ENCODE measurements at places on chromosomes 3 and 15.

DNA sequence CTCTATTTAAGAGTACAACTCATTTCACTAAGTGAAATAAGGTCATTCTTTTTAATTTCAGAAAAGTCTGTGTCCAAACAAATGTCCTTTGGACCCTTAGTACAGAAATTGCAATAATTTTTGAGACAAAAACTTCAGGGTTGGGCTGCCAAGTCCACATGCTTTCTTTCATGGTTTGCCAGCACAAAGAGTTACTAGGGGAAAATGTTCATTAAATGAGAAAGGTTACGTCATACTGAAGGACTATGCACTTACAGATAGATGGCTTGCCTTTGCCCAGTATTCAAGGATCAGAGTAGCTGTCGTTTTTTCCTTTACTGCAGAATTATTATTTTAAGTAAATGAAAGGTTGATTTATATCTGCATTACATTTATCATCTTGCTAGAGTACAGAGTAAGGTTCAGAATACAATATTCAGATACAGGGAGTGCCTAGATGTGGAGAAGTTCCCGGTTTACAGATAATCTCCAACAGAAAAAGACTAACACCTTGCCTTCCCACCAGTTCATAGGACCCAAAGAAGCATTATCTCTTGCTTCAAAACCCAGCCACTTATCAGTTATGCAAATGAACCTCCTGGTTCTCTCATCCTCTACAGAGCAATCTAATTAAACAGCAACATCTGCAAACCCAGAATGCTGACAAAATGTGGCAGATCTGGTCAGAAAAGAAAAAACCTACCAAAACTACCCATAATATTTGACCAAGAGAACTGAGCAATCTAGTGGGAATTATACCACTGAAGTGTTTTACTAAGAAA lies 179.3 kb downstream of the FRMD5 start:
- no peak for DNase-seq

GRCh38 chr15:45242289-45242688 lies 9.7 kb upstream of the SLC28A2 start:
- peak; percentile 16 for DNase-seq

- no peak for DNase-seq
Observed at GRCh38 chr3:123817413-123817812, 66.7 kb downstream of the MYLK start.

GRCh38 chr3:52393131-52393807 lies 51.6 kb downstream of the SEMA3G start:
- DNase-seq: no peak

DNA sequence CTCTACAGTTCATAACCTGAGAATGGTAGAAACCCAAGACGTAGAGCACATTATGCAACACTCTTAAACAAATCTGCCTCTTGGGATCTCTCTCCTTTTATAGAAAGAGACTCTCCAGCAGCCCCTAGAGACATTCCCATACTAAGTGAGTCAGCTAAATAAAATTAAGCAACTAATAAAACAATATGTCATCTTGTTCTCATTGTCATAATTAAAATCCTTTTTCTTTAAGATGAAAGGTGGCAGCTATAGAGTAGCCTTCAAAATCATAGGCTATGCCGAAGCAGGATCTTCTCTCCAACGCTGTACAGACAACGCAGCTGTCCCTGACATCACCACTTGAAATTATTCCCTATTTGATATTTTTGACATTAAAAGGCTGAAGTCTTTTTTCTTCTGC lies 790.0 kb downstream of the FHIT start:
- DNase-seq: no peak

GRCh38 chr3:108403686-108404345 lies 106.6 kb downstream of the MYH15 start:
- DNase-seq: no peak

DNA sequence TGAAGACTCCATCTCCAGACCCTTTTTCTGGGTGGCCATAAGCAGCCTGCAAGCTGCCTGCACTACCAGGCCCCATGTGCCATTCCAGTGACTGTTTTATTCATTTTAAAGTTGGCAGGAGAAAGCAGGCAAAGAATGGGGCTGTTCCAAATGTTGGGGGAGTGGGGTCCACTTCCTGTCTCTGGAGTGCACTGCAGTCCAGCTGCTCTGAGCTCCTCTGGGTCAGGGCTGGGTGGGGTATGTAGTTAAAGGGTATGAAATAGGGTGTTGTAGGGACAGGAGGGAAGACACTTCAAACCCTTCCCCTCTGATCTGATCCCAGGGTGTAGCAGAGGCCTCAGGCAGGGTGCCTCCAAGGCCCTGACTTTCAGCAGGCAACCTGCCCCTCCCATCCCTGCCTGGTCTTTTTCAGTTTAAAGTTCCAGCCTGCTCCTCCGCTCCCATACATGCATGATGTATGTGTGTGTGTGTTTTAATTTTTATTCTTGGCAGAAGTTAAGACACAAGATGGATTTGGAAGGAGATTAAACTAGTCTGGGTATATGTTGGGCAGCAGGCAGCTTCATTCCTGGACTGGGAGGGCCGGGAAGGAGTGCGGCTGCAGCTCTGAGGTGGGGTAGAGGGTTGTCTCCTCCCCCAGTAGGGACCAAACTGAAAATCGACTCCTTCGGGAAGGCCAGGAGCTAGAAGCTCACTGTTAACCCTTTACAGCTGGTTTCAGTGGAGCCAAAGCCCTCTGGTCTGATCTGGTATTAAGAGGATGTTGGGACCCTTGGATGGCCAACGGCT lies 17.3 kb downstream of the BOC start:
- no peak for DNase-seq

DNA sequence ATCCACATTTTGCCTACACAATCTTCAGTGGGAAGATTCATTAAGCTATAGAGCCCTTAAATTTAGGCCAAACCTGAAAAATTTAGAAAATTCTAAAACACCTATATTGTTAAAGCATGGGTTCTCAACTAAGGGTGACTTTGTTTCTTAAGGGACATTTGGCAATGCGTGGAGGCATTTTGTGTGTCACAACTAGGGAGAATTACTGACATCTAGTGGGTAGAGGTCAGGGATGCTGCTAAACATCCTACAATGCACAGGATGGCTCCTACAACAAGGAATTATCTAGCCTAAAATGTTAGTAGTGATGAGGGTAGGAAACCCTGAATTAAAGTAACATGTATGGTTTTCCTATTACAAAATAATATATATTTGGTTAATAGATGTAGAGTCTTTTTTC lies 55.8 kb downstream of the TBC1D5 start:
- DNase-seq: no peak

DNA sequence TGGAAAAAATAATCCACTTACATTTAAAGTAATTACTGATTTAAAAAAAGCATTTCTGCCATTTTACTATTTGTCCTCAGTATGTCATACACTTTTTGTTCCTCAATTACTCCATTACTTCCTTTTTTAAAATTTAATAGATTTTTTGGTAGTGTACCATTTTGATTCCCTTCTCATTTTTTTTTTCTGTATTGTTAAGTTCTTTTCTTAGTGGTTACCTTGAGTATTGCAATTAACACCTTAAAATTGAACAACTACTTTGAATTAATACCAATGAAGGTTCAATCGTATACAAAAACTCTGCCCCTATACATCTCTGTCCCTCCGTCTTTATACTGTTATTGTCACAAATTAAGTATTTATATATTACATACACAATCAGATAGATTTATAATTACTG lies 240.6 kb upstream of the LMCD1 start:
- DNase-seq: no peak

- DNase-seq: no peak
Observed at GRCh38 chr3:52606373-52607085, 70.1 kb downstream of the UQCC5 start.

DNA sequence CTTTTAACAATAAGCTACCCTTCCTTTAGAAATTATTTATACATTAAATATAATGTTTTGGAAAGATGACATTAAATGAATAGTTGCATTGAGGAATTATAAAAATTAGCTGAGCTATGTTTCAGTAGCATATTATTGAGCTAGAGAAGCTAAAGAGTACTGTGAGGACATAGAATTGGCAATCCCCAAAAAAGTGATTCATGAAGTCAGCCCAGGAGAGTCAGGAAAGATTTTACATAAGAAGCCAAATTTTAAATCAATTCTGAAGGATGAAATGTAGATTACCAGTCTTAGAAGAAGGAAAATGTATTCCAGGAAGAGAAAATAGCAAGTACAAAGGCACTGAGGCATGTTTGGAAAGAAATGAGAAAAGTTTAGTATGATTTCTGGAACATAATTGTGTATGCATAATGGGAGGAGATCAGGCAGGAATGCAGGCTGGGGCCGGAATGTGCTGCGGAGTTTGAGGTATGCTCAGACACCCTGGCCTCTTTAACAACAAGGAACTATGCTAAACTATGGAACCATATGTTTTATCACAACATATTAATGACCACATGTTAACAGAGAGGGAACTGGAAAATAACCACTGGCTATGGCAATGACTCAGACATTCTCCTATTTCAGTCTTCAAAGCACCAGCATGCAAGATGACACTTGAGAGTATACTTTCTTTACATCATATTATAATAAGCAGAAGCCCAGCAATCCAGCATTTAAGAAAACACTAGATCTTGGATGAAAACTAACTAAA lies 103.3 kb upstream of the COL8A1 start:
- DNase-seq: no peak

DNA sequence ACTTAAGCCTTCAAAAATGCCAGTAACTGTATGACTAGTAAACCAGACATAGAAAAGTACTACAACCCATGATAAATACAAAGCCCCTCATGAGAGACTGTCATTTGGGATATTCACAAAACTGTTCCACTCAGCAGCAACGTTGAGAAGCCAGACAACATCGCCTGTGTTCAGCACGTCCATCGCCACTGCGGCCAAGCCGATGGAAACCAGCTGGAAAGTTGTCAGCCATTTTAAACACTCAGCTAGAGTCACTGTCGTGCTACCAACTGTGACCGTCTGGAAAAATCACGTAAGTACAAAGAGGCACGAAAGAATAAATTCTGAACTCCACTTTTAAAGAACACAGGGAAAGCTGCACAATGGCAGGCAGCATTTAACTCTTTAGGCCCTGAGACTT lies 340.7 kb upstream of the WNT5A start:
- DNase-seq: no peak

DNA sequence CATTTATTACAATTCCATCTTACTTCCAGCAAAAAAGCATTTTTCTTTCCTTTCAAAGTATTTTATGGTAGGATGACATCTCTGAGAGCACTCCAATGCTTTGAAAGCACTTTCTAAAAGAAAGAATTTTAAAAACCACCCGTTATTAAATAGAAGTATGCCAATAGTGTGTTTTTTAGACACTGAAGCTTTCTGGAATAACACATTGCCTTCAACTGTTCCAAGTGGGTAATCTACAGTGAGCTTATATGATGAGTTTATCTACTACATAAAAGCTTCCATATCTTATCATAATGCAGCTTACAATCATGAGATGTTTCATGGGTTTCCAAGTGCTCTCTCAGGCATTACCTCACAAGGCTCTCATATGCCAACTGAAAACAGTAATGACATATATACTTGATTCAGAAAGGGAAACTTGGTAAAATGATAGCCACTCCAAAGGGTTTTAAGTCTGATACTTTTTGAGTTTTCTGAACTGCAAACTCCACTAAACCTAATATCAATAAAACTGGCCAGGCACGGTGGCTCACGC lies 14.1 kb downstream of the CMTM6 start:
- no peak for DNase-seq

DNA sequence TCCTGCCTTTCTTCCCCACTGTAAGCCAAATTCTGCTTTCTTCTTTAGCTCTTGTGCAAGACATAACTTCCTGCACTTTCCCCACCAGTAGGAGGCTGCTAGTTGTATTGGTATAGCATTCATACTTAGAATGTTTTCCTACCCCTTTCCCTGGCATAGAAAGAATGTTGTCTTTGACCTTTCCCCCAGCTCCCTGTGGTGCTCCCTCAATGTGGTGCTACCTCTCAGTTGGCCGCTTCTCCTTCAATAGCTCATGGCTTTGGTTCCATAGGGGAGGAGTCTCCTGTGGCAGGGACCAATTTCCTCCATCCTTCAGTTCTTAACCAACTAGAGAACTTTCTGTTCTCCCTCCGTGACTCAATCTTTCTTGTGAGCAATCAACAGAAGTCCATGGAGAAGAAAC lies 67.5 kb upstream of the AKAP13 start:
- DNase-seq: no peak

- DNase-seq: no peak
Observed at GRCh38 chr3:42349765-42350594, 60.4 kb downstream of the LYZL4 start.

- DNase-seq: no peak
Observed at GRCh38 chr3:179292450-179292849, 30.4 kb upstream of the ZNF639 start.

GRCh38 chr3:16298891-16299290 lies 33.9 kb downstream of the OXNAD1 start:
- no peak for DNase-seq

DNA sequence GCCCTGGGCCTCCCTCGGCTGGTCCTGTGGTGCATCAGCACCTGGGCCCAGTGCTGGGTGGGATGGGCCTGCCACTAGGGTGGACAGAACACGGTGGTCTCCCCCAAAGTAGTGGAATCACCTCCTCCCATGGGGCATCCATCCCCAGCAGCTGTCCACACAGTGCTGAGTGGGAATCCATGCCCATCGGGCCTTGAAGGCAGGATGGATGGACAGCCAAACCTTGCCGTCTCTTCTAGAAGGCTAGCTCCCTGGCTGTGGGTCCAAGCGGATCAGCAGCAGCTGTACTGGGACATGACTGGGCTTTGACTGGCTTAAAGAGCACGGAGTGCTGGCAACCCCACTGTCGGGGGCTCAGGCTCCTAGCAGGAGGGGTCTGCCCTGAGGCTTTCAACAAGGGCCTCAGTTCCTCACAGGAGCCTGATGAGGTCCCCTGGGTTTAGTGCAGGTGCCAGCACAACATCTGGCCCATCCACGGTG lies 123.9 kb downstream of the DNAJB8 start:
- DNase-seq: no peak

DNA sequence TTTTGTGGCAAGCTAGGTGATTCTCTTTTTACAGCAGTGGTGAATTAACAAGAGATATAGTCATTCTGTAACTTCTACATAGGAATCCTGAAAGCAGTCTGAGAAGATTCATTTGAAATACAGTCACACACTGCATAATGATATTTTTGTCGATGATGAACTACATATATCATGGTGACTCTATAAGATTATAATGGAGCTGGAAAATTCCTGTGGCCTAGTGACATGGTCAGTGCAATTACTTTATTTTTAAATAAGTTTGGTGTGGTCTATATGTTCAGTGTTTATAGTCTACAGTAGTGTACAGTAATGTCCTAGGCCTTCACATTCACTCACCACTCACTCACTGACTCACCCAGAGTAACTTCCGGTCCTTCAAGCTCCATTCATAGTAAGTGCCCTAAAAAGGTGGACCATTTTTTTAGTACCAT lies 511.4 kb upstream of the MCTP2 start:
- no peak for DNase-seq

Measured in activated T-cell treated with anti-CD3 and anti-CD28 coated beads, Interleukin-2, amount 50 U/mL, for 1 hour (primary cell).